NCI-H1694 treated with DMSO at 0.1 percent for 48 hours (cell line): ENCODE measurements at places on chromosomes 3 and 15.

- DNase-seq, result no peak
These were observed 94.4 kb downstream of the TGFBR2 start for GRCh38 chr3:30700702-30701321.

GRCh38 chr3:195003006-195003892 lies 267.7 kb downstream of the XXYLT1 start:
- DNase-seq, result no peak

- DNase-seq, result no peak
These were observed 347.3 kb downstream of the ZBTB20 start for GRCh38 chr3:114799816-114800215.

- DNase-seq, result no peak
These were observed 15.7 kb downstream of the FAM81A start for GRCh38 chr15:59453474-59454215.

DNA sequence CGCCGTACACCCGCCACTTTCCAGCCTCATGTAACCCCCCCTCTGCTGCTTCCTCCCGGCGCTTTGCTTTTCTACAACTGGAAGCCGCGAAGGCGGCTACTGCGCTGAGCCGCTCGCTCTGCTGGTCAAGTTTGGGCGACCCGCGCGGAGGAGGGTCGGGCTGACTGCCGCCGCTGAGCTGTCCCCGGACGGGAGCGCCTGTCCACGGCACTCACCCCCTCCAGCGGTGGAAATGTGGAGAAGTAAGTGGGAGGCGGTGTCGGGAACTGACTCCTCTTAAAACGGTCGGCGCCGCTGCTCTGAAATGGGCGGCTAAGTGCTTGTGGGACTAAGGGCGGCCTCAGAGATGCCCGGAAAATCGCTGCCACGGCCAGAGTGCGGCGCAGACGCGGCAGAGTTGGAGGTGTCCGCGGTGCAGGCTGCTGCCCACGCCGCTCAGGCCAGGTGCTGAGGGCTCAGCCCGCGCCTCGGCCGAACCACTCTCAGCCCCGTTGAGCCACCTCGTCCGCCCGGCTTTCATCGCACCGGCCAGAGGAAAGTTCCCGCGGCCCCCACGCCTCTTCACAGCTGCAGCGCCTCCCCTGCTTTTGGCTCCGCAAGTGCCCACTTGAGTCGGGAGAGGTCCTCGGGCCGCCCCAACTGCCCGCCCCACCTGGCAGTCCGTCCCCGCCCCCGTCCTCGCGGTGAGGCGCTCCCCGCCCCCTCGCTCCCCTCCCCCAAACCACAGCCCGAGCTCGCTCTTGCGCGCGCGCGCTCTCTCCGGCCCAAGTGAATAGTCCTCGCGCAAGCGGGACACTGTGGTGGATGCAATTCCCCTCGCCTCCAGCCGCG lies at the start of gene EPHA6:
Gene EPHA6, plus strand, starts transcription at position 775 of the 831 bp plus-strand sequence.
- DNase-seq, result no peak

DNA sequence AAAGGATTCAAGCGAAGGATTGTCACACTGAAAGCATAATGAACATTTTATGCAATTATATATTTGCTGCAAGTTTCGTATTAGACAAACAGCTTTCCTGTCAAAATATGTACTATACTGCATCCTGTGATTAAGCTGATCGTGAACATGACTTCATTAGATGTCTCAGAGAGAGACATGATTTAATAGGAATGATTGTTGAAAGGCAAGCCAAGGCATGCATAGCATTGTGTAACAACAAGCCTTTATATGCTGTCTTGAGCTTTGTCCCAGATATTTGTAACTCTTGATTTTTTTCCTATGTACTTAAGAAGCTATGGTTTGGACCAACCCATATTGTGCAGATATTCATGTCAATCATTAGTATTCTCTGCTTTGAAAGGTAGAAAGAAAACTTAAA lies 309.1 kb downstream of the KCNH8 start:
- DNase-seq, result peak; percentile 2

DNA sequence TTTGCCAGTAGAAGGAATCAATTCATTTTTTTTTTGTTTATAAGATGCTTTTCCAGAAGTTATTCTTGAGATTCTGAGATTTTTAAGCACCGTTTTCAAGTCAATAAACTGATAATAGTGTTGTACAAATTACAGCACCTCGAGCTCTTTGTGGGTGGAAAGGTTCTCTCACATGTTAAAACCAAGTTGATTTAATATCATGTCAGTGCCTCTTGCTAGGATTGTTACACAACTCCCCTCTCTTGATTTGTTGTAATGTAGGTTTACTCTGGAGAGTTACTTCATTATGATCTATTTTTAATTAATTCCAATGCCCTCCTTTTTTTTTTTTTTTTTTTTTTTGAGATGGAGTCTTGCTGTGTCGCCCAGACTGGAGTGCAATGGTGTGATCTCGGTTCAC lies 25.8 kb upstream of the UBXN7 start:
- no peak for DNase-seq

DNA sequence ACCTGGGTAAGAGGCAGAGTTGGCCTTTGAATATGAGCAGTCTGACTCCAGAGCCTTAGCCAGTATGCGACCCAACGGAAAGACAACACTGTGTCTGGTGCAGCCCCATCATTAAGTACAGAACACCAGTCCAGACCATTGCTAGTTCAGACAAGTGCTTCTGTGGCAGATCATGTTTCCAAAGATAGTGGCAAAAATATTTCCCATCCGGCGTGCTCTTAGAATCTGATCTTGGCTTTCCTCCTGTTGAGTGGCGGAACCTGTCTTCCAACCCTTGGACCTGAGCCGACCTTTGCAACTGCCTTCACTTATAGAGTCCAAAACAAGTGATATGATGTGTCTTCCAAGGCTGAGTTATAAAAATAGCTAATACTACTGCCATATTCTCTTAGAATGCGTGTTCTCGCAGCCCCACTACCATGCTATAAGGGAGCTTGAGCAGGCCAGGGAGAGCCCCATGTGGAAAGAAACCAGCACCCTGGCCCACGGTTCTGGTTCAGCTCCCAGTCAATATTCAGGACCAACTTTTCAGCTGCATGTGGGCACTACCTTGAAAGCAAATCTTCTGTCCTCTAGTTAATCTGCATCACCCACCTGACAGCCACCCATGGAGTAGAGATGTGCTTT lies 322.4 kb upstream of the SLCO3A1 start:
- DNase-seq, result no peak

DNA sequence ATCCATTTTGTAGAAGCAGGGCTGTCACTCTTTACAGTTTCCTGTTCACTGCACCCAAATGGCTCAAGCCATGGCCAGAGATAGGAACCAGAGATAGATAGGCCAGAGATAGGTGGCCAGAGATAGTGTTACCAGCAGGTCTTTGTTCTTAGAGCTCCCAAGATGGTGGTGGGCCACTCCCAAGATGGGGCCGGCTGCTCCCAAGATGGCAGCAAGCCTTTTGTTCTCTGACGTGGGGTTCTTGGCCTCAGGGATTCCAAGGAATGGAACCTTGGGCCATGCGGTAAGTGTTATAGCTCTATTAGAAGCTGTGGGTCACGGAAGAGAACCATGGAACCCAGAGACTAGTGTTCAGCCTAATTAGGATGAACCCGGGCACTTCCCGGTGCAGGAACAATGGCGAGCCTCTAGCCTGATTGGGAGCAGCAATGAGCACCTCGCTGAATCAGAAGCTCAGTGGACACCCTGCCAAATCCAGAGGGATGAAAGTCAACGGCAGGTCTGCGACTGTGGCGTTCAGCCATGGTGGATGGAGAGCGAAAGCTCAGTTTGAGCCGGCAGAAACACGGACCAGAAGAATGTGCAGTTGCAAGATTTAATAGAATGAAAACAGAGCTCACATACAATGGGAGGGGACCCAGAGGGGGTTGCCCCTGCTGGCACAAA lies 45.0 kb upstream of the CD96 start:
- DNase-seq, result no peak
